ENCODE measurements at places on chromosomes 11 and 22. TPM values are rescaled to one million over a fixed set of nuclear protein-coding genes. Genes with fewer than 3 reads are reported as not detected.

The OR52I2 gene
- total RNA-seq, result not detected

The THRSP gene
- not detected for total RNA-seq

The P2RX6 gene
- 0.36 TPM for total RNA-seq

The NELL1 gene
- 0.15 TPM for total RNA-seq

The SLC25A1 gene
- total RNA-seq, result 28.6 TPM

The FHIP1B gene
- total RNA-seq, result 12.0 TPM

The EMID1 gene
- 17.7 TPM for total RNA-seq

The MS4A3 gene
- total RNA-seq, result not detected

The MUC5B gene
- not detected for total RNA-seq

The CD3E gene
- not detected for total RNA-seq

The PDE3B gene
- total RNA-seq, result 14.3 TPM

The MRGPRF gene
- total RNA-seq, result 0.56 TPM

The OR4S1 gene
- total RNA-seq, result not detected

The PPFIBP2 gene
- total RNA-seq, result 4.6 TPM

The ENTHD1 gene
- total RNA-seq, result not detected

The RIC3 gene
- total RNA-seq, result 29.5 TPM

The PANX3 gene
- total RNA-seq, result not detected

The EFCAB6 gene
- 4.9 TPM for total RNA-seq

The TMA7B gene
- not detected for total RNA-seq

The IRF7 gene
- 18.4 TPM for total RNA-seq

The KLHL35 gene
- total RNA-seq, result 1.5 TPM

The FGF4 gene
- 0.22 TPM for total RNA-seq

The TPBGL gene
- not detected for total RNA-seq

The FAM180B gene
- not detected for total RNA-seq

The NPTXR gene
- 2.5 TPM for total RNA-seq

The OSBP2 gene
- total RNA-seq, result 2.4 TPM

The ZP1 gene
- total RNA-seq, result not detected

The NCAM1 gene
- 20.8 TPM for total RNA-seq

The NRGN gene
- 7.5 TPM for total RNA-seq

The A4GALT gene
- total RNA-seq, result 2.6 TPM

The ZNF74 gene
- total RNA-seq, result 19.4 TPM

The APOBEC3F gene
- total RNA-seq, result 0.45 TPM

The C11orf21 gene
- total RNA-seq, result not detected

The CATSPER1 gene
- total RNA-seq, result not detected

Data from neural progenitor cell (in vitro differentiated cells).